WTC11 (cell line): ENCODE measurements at places on chromosomes 5 and 9. TPM values are rescaled to one million over a fixed set of nuclear protein-coding genes. Genes with fewer than 3 reads are reported as not detected.

DNA sequence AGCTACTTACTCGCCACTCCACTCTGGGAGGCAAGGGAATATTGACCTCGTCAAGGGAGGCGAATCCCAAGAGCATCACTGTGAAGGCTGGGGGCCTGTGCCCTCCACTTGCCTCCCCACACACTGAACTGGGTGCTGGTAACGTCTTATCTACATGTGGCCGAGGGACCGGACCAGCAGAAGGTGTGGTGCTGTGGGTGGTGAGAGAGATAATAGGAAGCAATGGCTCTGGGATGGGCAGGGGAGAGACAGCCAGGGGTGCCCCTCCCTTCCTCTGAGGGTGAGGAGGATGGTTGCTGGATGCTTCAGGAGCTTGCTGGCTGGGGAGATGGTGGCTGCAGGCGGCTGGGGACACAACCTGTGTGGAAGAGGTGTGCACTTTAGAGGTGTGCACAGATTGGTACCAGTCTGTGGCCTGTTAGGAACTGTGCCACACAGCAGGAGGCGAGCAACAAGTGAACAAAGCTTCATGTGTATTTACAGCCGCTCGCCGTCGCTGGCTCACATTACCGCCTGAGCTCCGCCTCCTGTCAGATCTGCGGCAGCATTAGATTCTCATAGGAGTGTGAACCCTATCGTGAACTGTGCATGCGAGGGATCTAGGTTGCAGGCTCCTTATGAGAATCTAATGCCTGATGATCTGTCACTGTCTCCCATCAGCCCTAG is 100.3 kb downstream of the ENTREP1 start:
- no peak for DNase-seq

The HEMGN gene
- total RNA-seq: 0.11 to 0.14 TPM (median 0.11 TPM) in 3 replicates

The ENTREP1 gene
- 18.7 to 22.4 TPM (median 21.1 TPM) in 3 replicates for total RNA-seq

The PCDHB11 gene
- total RNA-seq: 0.61 to 1.2 TPM (median 0.92 TPM) in 3 replicates

GRCh38 chr9:88539246-88539645 is 4.3 kb downstream of the NXNL2 start:
- DNase-seq: no peak

The PLEKHG4B gene
- 51.4 to 53.0 TPM (median 52.1 TPM) in 3 replicates for total RNA-seq
